ENCODE measurements at places on chromosomes 4 and X.

- DNase-seq, result no peak
Observed at GRCh38 chr4:17155486-17155885, 257.0 kb upstream of the LDB2 start.

DNA sequence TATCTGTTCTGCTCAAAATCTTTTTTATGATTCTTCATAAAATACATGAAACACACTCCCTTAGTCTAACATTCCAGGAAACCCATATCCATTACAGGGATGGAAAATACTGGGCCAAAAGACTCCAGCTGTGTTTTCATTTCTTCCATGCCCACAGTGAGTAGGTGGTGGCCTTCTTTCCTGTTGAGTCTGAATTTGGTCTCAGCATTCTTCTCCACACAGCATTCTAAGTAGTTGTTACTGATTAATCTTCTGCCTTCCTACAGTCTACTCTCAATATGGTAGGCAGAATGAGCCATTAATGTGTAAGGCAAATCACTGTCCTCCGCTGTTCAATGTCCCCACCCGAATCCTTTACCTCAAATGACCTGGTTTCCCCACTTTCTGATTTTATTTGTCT lies 370.6 kb upstream of the RPS6KA3 start:
- DNase-seq, result no peak

GRCh38 chrX:51456814-51457213 lies 39.6 kb downstream of the NUDT11 start:
- no peak for DNase-seq

DNA sequence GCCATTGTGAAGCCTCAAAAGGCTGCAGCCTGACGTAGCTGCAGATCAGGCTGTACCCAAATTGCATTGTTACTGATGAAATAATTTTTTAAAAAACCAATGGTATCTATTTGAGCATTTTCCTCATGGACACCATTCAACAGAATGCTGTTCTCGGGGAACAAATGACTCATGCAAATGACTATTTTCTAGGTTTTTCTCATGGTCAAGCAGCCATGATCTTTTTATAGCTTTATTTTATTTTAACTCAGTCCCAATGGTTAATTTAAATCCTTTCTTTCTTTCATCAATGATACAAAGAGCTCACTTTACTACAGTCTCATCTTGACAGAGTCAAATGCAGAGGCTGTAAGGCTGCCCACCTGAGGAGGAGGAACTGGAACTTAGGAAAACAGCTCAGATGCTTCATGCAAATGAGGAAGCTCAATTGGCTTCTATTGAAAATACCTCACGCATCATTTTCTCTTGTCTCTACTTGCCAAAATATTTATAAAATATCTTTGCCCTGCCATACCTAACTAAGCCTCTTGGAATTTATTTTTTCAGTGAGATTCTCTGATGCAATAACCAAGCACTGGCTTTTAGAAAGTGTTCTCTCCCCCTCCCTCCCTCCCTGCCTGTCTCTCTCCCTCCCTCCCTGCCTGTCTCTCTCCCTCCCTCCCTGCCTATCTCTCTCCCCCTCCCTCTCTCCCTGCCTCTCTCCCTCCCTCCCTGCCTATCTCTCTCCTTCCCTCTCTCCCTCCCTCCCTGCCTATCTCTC lies 81.0 kb downstream of the SORBS2 start:
- no peak for DNase-seq

DNA sequence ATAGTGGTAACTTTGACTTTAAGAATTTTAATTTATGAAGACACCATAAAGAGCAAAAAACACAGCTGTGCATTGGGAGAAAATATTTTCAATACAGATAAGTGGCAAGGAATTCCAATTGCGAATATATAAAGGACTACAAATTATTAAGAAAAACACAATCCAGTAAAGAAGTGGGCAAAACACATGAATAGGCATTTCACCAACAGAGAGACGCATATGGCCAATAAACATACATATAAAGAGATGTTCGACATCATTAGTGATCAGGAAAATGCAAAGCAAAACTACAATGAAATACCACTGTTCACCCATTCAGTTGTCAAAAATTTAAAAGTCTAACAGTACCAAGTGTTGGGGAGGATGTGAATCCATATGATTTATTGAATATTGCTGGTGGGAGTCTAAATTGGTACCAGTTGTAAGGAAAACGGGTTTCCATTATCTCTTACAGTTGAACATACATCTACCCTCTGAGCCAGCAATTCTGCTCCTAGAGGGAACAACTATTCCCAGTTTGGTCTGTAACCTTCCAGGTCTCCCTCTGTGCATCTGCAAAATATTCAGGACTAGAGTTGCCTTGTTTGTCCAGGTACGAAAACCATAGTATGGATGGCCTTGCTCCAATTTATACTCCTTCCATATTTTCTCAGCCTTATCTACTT lies 1.7 kb upstream of the MPP1 start:
- no peak for DNase-seq

DNA sequence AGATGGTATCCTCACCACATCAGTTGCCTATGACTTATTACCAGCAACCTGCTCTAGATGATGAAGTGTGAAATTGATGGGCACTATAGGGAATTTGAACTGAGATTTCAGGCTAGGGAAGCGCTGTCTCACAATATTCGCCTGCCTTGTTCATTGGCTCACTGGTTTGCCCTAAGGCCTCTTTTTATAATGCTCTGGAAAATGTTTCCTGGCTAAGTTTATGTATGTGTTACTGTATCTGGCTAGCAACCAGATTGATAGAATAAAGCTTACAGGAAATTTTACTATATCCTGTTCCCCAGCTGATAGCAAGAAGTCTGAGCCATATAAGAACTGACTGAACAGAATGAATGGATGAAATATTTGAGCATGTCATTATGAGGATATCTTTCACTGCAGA lies 71.6 kb downstream of the GSTCD start:
- no peak for DNase-seq

DNA sequence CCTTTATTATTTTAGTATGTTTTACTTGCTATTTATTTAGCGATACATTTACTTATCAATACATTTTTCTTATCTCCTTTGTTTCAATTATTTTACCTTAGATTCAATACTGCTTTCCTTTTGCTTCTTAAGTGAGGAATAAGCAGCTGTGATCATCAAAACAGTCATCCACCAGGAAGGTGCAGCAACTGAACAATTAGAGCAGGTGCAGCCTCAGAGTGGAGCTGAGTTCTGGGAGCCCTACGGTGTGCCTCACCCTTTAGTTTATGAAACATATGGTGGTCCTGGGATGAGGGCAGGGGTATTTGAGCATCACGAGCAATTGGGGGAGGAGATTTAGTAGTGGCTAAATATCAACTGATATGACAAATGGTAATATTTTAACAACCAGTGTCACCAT lies 111.0 kb downstream of the FRYL start:
- DNase-seq, result no peak

- DNase-seq, result no peak
Observed at GRCh38 chr4:123869286-123870215, 473.0 kb downstream of the SPRY1 start.

DNA sequence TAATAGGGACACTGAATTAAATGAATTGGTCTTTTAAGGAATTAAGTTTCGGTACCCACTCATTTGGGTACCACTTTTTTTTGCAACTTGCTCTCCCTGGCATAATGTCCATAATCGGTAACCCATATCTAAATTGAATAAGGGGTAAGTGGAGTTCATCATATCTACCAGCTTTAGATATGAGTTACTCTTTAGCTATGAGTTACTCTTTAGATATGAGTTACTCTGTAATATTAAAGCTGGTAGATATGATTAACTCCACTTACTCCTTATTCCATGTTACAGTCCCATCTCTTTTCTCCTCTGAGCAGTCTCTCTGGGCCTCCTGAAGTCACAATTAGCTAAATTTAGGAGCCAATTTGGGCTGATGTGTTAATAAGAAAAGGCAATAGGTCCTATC lies 85.7 kb downstream of the TEX13C start:
- DNase-seq, result no peak

DNA sequence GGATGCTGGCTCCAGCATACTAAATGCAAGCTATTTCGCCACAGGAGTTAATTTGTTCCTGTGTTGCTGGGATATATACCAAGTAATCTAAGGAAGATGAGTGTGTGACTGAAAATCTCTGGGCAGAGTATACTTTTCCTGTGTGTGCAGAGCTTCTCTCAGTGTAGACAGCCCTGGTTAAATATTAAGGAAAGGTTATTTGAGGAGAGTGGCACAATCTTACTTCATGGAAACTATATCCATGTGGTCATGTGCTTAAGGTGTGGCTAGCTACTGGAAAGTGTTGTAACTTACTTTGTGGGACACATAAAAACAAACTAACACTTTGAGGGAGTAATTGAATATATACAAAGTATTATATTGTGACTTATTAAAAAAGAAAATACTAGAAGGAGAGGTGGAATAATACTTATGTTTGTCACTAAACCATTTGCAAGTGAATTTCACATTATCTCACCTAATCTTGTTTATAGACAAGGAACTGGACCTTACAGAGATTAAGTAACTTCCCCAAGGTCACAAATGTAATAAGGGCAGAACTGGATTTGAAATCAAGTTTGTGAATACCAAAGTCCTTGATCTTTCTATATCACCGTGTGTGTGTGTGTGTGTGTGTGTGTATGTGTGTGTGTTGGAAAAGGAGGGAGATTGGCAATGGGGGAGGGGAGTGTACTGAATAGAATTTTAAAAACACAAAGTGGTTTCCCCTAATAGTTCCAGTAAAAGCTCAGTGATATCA lies 408.2 kb upstream of the NR3C2 start:
- no peak for DNase-seq

- no peak for DNase-seq
Observed at GRCh38 chr4:145012841-145013240, 85.2 kb downstream of the ANAPC10 start.

- DNase-seq, result no peak
Observed at GRCh38 chr4:13891544-13891939, 264.0 kb upstream of the BOD1L1 start.

- DNase-seq, result no peak
Observed at GRCh38 chrX:125003746-125004446, 315.8 kb upstream of the TEX13C start.

GRCh38 chrX:153499341-153499740 lies 4.6 kb downstream of the BGN start:
- no peak for DNase-seq

GRCh38 chr4:5615496-5616075 lies 92.8 kb downstream of the EVC2 start:
- DNase-seq, result no peak

DNA sequence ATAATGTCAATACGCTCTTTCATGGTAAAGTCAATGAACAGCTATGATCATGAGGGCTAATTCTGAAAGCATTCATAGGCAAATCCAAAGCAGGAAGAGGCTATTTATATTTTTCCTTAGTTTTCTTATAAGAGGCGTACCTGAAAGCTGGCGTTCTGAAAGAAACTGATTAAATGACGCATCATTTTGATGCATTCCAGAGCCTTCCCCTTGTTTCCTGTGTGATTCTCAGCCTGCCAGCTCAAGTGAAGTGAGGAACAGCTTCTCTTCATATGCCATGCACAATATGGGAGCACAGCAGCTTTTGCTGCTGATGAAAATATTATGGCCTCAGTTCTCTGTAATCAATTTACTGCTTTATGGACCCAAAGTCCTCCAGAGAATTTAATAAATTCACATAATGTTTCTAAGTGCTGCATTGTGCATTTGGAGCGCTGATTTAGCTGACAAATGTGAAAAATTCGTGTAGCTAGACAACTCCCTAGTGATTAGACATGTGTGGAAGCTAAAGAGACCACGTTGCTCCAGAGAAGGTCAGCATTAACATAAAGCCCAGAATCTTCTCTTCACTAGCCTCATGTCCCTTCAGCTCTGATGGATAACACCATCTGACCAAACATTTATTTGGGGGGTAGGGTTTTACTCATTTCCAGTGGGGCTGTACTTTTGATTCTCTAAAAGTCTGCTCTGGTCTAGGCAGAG lies 110.8 kb downstream of the GPAT3 start:
- DNase-seq, result no peak

- DNase-seq, result no peak
Observed at GRCh38 chrX:9644335-9644734, 121.3 kb downstream of the GPR143 start.

GRCh38 chr4:87399954-87400353 lies 9.0 kb upstream of the HSD17B11 start:
- no peak for DNase-seq

- no peak for DNase-seq
Observed at GRCh38 chrX:3803713-3804112, 90.3 kb upstream of the PRKX start.

GRCh38 chr4:20219521-20219920 lies 32.2 kb upstream of the SLIT2 start:
- DNase-seq, result no peak

GRCh38 chr4:127448986-127449385 lies 183.8 kb upstream of the INTU start:
- no peak for DNase-seq

DNA sequence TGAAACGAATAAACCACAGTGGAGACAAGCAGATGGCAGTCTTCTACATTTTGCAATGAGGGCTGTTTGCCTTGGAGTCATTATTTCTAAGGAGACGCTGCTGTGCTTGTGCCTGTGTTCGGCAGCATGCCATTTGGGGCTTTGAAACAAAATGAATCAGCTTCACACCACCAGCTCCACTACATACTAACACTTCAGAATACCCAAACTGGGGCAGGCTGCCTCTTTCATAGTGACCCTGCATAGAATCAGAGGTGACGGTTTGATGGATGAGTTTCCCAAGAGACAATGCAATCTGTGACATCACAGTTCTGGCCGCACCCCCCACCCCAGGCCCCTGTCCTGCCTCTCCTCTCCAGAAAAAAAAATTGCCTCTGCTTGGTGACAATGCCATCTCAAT lies 57.1 kb upstream of the MID1 start:
- no peak for DNase-seq

GRCh38 chr4:182231080-182231479 lies 12.1 kb upstream of the TENM3 start:
- no peak for DNase-seq

GRCh38 chr4:37223732-37224131 lies 20.8 kb upstream of the NWD2 start:
- DNase-seq, result no peak

- DNase-seq, result no peak
Observed at GRCh38 chrX:44506678-44507077, 36.0 kb downstream of the FUNDC1 start.

- no peak for DNase-seq
Observed at GRCh38 chrX:107654872-107655761, 26.8 kb downstream of the PRPS1 start.

GRCh38 chr4:103075894-103076746 lies 441 bp downstream of the SLC9B2 start:
- peak; percentile 26 for DNase-seq

- DNase-seq, result no peak
Observed at GRCh38 chrX:110001740-110002299, 1.1 kb upstream of the TMEM164 start.

- no peak for DNase-seq
Observed at GRCh38 chr4:109183931-109184490, 118.4 kb downstream of the COL25A1 start.
